ENCODE measurements at places on chromosomes 4 and X.

DNA sequence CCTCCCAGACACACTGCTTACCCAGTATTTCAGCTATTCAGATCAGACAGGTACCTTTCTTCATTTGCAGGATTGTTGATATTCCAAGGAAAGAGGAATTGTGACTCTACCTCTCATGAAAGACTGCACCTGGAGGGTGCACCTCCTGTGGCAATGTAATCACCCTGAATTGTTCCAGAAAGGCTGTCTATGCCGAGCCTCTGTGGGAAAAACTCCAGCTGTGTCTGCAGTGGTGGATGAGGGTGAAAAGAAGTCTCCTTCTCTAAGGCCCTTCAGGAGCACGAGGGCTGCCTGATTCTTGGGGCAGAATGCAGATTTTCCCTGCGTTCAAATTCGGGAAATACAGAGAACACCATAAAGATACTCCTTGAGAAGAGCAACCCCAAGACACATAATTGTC lies 108.2 kb upstream of the ADAMTS3 start:
- DNase-seq = no peak

GRCh38 chrX:22164770-22165388 lies 107.8 kb upstream of the CBLL2 start:
- DNase-seq = peak; percentile 10

DNA sequence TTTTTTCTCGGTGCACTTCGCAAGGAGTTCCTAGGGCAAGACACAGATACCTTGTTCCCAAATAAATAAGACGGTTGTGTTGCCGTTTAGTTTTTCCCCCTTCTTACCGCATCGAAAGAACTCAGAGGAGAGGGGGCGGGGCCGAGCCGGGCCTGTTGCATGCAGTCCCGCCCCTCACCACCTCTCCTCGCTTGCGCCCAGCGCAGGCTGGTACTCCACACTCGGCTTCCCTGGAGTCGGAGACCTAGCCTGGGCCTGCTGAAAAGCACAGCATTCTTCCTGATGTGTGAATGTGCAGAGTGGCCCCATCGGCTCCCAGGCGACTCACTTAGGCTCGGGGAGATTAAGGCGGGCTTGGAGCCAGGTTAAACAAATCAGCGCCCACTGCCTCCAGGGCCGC lies 26.1 kb upstream of the VMA21 start:
- no peak for DNase-seq

DNA sequence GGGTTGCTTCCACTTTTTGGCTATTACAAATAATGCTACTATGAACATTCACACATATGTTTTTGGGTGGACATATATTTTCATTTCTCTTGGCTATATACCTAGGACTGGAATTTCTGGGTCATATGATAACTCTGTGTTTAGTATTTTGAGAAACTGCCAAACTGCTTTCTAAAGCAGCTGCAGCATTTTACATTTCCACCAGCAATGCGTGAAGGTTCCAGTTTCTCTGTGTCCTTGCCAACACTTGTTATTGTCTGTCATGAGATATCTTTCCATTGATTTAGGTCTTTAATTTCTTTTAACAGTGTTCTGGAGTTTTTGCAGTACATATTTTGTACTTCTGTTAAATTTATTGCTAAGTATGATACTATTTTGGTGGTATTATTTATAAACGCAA lies 48.3 kb downstream of the CLCN5 start:
- no peak for DNase-seq

GRCh38 chr4:187380181-187380581 lies 615.4 kb upstream of the ZFP42 start:
- no peak for DNase-seq

DNA sequence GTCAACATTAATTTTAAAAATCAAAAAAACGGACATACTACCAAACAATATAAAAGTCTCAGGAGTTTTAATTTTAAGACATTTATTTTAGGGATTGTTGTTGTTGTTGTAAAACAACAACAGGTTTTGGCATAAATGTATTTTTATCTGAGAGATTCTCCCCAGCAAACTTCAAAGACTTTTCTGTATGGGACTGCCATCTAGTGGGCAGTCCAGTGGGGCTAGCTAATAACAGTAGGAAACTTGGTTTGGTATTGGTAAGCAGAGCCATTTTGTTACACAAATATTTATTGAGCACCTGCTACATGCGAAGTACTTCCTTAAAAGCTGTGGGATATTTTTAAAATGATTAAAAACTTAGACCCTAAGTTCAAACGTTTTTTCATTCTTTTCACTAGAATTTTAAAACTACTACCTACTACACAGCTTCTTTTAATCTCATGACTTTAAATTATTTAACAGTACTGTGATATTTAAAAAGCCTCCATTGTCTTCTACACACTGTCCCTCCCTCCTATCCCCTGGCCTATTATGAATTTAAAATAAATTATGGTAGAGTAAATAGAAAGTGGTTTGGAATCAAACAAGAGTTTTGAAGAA lies 1028.4 kb upstream of the INTU start:
- DNase-seq = no peak

DNA sequence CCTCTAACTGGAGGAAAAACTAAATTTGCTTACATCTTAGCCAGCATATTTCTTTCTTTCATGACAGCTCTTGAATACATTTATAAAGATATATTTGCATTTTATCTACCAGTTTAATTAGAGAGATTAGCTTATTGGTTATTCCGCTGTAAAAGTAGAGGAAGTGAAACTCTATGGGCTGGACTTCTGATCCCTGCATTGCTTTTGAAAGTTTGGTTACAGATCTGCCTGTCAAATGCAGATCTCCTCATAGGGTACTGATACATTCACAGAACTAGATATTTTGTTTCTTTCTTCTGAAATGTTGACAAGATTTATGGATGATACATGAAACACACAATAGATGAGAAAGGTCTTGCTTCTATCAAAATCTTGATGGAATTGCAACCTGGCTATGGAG lies 581.4 kb upstream of the AADAT start:
- no peak for DNase-seq

GRCh38 chrX:139739138-139739537 lies 31.2 kb upstream of the MCF2 start:
- no peak for DNase-seq

- no peak for DNase-seq
These were observed 702 bp downstream of the TSPAN5 start for GRCh38 chr4:98657531-98658286.

GRCh38 chrX:70044541-70045245 lies 5.0 kb downstream of the AWAT2 start:
- DNase-seq = no peak

DNA sequence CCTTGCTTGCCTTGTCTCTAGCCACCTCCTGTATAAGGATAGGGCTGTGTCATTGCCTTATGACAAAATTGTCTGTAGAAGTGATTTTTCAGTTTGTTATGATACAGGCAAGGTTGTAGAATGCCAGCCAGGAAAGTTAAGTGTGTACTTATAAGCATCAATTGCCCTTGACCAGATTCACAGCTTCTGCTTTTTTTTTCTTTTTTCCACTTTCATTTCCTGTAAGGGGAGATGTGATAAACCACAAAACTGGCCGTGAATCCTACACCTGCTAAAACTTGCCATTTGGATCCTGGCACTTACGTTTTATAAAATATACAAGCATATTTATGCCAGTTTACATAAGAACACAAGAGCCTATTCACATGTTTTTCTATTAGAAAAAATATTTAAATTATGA lies 35.0 kb upstream of the BMPR1B start:
- DNase-seq = no peak

DNA sequence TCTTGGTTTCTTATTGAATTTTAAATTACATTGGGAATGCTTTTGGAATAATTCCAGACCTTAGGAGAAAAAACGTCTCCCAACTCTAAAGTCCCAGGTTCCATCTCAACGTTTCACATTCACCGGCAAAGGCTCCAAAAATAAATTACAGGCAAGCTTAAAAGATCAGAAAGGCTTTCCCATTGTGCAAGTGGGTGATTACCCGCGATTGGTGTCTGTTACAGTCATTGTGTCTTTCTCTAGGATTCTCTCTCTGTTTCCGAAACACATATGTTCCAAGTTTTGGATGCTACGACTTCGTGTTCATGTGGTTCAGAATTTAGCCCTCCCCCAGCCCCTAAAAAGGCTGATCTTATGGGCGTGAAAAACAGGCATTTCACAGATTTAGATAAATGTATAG lies 41.8 kb downstream of the PALLD start:
- no peak for DNase-seq

DNA sequence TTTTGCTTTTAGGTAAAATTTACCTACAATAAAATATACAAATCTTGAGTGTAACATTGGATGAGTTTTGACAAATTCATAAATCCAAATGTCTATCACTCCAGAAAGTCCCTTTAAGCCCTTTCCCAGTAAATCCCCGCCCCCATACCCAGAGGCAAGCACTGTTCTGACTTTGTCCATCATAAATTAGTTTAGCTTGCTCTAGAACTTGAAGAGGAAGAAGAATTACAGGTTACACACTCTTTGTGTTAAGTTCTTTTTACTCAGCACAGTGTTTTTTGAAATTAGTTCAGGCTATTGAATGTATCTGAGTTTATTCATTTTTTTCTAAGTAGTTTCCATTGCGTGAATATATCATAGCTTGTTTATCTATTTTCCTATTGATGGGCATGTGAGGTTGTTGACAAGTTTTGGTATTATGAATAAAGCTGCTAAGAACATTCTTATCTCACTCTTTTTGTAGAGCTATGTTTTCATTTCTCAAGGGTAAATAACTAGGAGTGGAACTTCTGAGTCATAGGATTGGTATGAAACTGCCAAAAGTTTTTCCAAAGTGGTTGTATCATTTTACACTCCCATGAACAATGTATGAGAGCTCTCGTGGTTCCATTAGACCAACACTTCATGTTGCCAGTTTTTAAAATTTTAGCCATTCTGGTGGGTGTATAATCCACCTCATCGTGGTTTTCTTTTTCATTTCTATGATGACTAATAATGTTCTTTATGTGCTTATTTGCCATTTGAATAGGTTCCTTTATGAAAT lies 22.4 kb upstream of the HPSE start:
- peak; percentile 91 for DNase-seq
